Sciatic nerve (tissue), 2 donors: ENCODE measurements at places on chromosomes 11 and 22.

- peak; percentile 80 for DNase-seq
These were observed 15.9 kb downstream of the PTPN5 start for GRCh38 chr11:18775492-18776292.

DNA sequence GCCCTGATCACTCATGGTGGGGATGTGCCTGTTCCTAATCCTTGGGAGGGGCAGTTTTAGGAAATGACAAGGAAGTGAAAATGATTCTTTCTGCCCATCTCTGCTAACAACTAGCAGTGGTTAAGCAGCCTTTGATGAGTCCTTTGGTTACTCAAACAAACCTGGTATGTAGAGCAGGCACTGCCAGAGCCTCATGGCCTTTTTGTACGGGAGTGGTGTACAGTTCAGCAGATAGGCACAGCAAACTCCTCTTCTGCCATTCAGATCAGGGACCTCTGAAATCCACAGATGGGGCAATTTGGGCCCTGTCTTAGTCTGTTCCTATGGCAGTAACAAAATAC, 66.2 kb downstream of the FZD4 start:
- no peak for DNase-seq

DNA sequence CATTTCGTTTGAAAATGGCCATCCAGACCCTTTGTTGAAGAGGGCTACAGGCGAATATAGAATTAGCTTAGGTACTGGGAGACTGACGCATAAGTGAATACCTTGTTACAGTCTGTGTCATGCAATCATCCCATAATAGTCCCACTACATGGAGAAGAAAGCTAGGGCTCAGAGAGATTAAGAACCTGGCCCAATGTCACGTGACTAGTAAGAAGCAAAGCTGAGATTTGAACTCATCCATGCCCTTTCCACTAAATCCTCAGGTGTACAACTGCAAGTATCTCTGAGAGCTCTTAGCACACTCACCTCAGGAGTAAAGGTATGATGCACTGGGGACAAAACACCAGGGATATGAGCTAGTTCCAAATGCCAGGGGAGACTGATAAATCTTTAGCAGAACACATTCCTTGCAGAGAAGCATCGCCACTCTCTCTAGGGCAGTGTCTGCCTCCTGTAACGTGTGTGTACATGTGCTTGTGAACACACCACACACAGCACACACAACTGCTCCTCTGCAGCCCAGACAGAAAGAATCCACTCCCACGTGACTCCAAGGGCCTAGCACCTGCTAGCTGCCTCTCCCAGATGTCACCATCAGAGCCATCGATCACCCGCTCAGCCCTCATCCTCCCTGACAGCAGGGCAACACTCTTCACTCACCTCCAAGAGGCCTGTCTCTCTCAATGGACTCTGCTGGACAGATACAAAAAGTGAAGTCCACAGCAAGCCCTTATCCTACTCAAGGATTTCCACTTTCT, 402.8 kb downstream of the NXPE2 start:
- no peak for DNase-seq

DNA sequence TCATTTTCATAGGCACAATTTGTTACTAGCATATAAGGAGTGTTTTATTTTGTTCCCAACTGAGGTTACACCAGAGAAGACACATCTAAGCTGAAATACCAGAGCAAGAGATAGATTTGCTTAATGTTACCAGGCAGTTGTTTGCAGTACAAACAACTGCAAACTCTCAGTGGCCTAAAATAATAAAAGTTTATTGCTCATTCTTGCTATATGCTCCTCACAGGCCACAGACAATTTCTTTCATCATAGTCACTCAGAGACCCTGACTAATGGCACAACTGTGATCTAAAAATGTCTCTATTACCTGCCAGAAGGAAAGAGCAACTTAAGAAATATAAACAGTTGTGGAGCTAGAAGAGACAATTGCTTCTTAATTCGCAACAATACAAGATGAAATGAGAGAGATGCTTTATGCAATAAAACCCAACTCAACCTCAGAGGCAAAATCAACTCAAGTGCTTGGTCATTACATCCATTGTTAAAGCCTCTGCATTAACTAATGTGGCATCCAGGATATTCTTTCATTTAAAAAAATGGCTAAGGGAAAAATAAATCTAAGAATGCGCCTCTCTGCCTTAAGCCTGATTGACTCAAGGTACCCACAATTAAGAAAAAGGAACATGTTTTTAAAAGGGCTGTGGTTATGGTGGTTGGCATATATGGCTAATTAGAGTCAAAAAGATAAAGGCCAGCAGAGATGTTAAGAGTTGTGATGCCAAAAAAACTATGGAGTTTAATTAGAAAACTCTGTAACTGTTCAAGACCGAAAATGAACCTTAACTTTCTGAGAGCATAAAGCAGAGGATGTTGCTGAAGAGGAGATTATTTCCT, 103.7 kb downstream of the CD44 start:
- DNase-seq = no peak

DNA sequence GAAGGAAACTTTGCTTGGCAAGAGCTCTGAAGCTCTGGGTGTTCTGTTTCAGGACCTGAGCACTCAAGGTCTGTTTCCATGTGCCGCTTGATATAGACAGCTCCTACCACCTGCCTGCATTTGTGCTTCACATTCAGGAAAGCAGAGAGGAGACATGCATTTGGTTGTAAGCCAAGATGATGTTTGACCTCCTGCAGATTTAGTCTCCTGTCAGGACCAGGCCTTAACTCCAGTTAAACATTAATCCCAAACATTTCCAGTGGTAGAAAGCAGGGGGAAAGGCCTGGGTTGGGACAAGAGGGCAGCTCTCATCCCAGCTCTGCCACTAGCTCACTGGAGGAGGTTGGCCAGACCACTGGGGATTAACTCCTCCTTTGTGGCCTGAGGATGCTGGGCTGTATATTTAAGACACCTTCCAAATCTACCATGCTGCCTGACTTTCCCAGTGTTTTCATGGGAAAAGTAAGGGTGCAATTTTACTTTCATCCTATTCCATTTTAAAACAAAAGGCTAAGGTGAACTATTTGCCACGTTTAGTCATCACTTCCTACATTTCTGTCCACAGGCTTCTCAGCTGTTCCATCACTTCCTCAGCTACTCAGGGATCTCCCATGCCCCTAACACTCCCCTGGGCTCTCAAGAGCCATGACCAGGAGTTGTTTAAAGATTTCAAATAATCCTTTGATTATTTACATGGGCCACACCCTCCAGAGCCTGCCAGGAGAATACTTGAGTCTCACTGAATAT, 80.9 kb downstream of the INSC start:
- no peak for DNase-seq

- DNase-seq = no peak
These were observed 46.2 kb downstream of the C11orf71 start for GRCh38 chr11:114354076-114354475.

DNA sequence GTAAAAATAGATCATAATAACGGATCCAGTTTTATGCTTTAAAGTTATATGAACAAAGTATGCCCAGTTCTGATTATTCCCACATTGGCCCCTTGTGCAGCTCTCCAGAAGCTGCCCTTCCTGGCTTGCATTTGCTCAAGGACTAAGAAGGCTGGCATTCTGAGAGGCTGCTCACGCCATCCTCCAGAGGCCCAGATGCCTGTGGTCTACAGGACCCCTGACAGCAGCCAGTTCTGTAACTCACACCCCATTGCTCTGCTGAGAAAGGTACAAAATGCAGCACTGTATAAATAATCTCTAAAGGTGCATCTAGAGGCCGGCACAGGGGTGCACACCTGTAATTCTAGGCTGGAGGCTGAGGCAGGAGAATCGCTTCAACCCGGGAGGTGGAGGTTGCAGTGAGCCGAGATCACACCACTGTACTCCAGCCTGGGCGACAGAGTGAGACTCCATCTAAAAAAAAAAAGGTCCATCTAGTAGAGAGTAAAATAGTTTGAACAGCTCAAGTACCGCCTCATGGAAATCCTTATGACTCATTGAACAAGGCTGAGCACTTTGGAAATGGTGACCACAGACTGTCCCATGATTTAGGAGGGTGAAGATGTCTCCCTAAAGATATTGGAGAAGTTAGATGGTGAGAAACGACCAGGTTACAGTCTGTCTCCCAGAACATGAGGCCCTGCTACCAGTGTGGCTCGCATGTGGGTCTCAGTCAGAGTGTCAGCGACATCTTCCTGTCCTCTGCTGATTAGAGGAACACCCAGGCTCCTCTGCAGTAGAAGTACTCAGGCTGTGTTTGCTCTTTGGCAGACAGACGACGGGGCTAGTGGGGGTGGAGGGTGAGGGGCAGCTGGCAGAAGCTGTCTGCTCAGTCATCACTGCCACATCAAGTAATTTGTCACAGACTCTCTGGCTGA, 56.3 kb downstream of the KREMEN1 start:
- no peak for DNase-seq

DNA sequence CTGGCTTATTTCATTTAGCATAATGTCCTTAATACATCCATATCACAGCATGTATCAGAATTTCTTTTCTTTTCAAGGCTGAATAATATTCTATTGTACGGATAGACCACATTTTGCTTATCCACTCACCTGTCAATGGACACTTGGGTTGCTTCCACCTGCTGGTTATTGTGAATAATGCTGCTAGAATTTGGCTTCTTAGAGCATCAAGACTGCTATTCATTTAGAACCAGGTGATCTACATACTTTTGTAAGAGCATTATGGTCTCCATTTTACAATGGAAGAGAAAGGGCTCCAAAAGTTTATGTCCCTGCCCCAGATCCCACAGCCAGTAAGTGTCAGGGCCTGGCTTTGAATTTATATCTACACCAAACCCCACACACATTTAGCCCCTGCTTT, 100.7 kb upstream of the CD82 start:
- no peak for DNase-seq

DNA sequence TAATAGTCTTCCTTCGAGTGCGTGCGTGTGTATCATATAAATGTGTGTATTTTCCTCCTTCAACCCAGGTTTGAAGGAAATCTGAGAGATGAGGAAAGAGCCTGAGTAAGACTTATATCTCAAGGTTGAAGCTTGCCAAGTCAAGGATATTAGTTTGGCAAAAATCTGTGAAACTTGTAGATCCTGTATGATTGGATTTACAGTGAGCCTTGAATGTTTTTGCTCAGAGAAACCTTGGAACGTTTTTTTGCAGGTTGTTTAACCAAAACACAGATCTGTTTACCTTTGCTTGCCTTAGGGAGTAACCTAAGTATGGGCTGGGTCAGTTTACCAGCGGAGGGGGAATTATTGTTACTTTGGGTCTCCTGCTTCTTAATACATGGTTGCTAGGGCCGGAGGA, 35.9 kb upstream of the SORL1-AS1 start:
- no peak for DNase-seq

DNA sequence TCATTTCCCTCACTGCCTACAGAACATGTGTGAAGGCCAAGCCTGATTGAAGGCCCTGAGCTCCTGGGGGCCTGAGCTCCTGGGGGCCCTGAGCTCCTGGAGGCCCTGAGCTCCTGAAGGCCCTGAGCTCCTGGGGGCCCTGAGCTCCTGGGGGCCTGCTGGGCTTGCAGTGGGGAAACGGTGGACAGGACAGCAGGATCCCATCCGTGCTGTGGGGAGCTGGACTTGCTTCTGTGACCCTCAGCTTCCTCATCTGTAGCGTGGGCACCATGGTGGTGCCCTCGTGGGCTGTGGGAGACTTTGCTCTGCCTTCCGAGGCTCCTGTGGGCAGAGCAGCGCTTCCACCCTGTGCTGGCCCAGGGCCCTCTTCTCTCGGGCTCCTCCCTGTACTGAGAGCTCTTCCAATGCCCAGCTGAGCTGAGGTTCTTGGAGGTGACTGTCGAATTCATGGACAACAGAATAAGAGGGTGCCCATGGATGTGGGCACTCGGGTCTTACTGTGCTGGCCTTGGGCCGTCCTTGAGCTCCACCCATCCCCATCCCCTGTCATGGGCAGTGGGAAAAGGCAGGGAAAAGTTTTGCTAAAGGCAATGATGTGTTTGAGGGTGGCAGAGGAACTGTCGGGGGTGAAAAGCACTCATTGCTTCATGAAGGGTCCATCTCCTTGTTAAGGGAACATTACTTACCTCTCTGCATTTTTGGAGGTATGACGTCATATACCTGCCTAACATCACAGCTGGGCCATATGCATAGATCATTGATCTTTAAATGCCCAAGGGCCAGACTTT, 786.7 kb downstream of the TBC1D22A start:
- no peak for DNase-seq

- DNase-seq = no peak
These were observed 57.6 kb upstream of the BLID start for GRCh38 chr11:122173587-122173986.

DNA sequence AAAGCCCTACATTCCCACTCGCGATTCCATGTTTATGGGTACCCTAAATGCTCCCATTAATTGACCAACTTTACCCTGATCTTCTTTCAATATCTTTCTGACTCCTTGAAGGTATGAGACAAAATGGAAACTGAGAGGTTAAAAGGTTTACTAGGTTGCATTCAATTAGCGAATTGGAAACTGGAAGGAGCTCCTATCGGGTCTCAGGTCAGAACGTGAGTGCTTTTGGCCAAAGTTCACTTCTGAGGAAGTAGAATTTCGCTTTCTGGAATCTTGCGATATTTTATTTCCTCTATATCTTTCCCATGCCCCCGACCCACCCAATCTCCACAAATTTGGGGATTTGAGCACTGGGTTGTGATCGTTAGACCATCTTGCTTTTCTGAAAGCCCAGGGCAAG, 2.6 kb downstream of the EHF start:
- DNase-seq = no peak

DNA sequence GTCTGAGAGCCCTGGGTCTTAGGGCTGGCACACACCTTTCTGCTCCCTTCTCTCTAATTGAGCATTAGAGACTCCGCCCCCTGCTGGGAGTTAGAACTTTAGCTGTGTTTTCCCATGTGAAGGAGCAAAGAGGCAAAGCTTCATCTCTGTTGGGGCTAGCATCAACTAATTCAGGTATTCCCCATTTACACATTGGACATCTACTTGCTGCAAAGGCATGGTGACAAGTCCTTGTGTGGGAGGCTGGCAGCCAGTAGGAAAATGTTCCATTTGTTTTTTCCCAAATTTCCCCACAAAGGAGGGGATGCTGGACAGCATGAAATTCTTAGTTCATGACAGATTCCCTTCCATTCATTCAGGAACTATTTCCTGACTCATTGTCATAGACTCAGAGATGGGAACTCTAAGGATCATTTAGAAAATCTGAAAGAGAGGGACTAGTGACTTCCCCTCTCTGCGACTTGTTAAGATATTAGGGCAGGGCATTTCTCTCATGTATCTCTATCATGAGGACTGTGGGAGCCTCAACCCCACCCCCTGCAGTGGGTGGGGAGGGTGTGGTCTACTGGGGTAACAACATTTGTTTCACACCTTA, 3.6 kb downstream of the CD44 start:
- DNase-seq = no peak

- no peak for DNase-seq
These were observed 71.5 kb upstream of the BID start for GRCh38 chr22:17845790-17846189.

- no peak for DNase-seq
These were observed 627 bp downstream of the JRKL start for GRCh38 chr11:96390488-96390792.

GRCh38 chr11:61893981-61894380, 2.6 kb upstream of the FADS3 start:
- no peak for DNase-seq
